ENCODE measurements at places on chromosomes 4 and X.

DNA sequence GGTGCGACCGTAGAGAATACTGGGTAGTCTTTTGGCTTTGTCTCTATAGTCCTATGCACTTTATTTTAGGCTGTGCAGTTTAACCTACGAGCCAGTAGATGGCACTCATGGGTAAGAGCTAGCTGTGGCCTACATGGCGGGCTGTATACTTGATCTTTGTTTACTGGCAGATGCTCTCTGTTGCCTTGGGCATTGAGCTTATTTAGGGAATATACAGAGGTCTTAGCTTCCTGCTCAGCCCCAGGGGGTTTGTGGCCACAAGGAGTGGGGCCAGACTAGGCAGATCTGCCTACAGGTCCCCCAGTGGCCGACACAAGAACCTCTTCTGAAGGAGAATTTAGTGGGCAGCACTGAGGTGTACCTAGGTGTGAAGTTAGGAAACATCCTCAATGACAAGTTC lies 227.6 kb upstream of the HDX start:
- DNase-seq: peak; percentile 3

DNA sequence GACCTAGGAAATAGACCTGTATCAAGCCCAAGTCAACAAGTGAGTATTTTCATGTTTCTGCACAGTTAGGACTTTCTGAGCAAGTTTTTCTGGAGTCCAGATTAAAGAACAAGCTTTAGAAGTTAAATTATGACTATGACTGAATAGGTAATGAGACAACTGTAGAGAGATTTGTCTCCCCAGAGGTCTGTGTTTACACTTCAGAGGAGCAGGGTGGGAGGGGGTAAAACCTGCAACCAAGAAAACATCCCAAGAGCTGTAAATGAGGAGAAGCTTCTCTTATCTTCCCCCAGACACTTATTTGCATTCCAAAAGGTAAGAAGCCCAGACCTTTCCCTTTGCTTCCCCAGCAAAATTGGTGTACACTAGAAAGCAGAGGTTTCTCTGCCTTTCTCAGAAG lies 22.1 kb upstream of the CEP135 start:
- no peak for DNase-seq

- DNase-seq: no peak
Measured at GRCh38 chrX:37315511-37316248, 33.5 kb upstream of the PRRG1 start.

DNA sequence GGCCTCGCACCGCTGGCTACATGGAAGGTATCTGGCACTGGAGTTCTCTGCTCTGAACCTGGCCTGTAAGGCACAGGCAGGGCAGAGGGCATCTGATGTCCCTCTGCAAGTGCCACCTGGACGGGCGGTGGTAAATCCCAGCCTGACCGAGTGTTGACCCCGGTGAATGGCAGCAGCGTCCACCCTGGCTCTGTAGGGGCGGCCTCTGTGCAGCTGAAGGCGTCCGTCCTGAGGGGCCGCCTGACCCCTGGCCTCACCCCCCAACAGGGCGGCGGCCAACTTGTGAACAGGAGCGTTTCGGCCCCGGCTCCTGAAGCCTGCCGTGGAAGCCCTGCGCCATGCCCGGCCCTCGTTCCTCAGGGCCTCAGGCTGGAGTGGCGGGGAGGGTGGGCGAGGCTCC lies 51.4 kb downstream of the CPZ start:
- DNase-seq: no peak

GRCh38 chr4:123587983-123588494 lies 191.4 kb downstream of the SPRY1 start:
- DNase-seq: no peak

DNA sequence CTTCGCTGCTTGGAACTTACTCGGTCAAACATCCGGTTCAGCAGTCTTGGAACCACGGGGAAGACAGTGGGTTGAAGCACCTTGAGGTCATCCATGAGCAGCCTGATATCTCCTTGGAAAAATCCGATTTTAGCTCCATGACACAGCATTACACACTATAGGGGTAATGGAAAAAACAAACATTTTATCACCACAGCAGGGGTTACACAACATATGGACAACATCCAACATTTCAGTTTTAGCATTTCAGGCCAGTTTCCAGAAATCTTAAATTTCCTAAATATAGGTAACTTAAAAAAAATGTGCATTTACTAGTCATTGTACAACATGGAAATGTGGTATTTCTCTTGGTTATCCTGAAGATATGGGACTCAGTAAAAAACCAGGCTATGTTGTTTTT lies 34.4 kb upstream of the CENPU start:
- no peak for DNase-seq

DNA sequence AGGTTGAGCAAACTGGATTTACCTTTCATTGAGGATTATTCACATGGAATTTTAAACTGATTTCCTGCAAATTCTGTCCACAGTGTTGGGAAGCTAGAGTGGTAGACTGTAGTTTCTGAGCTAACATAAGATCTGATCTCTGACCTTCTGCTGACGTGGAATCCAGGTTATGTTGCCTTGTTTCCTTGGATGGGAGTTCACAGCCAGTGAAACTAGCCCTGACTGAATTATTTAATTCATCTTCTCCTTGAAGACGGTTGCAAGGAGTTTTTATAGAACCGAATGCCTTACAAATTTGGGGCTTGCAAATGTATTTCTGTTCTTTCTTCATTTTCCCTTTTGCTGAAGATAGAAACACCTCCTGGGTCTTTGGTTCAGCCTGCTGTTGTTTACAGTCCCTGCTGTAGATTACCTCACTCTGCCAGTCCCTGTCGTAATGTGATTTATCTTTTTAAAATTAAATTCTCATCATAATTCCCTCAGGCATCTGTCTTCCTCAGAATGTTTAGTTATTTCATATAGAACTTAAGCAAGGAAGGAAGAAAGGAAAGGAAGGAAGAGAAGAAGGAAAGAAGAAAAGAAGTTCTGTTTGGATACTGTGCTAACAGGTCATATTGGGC lies 113.9 kb downstream of the CEP135 start:
- DNase-seq: no peak

GRCh38 chr4:150990250-150990649 lies 24.8 kb downstream of the LRBA start:
- DNase-seq: no peak

GRCh38 chrX:19862634-19863211 lies 24.7 kb downstream of the SH3KBP1 start:
- no peak for DNase-seq

DNA sequence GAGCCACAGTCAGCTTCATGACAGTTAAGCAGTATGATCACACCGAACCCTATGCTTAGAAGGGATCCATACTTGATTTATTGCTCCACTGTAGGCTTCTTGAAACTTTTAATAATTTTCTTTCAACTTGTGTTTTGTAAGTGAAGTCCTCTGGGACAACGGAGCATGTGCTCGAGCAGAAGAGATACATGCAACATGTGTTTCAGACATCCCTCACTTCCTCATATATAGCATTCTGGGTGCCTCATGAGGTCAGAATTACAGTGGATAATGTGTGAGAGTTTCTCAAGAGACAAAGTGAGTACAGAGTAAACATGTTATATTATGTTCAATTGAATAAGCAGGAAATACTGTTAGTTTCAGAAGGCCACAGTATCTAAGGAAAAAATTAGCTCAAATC lies 893.2 kb downstream of the FAT4 start:
- no peak for DNase-seq

DNA sequence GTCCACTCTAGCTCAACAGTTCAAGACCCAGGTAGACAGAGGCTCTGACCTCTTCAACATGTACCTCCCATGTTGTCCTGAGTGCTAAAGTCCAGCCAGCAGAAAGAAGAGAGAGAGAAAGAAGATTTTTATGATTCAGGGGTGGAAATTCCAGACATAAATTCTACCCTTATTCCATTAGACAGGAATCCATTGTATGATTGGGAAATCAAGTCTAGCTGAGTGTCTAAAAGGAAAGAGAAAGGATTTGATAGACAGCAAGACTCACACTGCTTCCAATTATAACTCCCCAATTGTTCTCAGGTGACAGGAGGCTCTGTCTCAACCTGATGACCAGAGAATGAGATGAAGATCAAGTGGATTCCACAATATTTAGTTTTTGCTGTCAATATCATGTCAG lies 27.9 kb upstream of the PGM2 start:
- DNase-seq: no peak

DNA sequence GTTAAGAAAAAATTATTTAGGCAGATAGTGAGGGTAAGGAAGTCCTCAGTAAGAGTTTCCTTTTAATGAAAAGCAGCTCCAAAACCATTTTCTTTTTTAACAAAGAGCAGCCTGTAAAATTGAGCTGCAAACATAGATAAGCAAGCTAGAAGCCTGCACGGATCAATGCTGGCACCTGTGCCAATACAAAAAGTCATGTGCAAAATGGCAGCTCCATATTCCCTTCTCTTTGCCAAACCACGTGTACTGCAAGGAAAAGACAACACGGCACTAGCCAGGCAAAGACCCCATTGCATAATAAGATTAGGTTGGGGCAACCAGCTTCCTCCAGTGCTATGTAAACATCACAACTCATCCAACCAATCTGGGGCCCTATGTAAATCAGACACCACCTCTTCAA lies 268.4 kb upstream of the INTU start:
- DNase-seq: no peak

- no peak for DNase-seq
Measured at GRCh38 chr4:98963538-98964433, 31.7 kb upstream of the METAP1 start.

GRCh38 chr4:26525771-26526150 lies 35.5 kb upstream of the CCKAR start:
- DNase-seq: no peak

- DNase-seq: no peak
Measured at GRCh38 chr4:24957886-24958285, 45.0 kb upstream of the CCDC149 start.

GRCh38 chrX:2566055-2566454 lies 65.3 kb upstream of the DHRSX start:
- no peak for DNase-seq

GRCh38 chrX:32673193-32673592 lies 538.2 kb downstream of the DMD start:
- DNase-seq: no peak
